DMS53 (cell line): ENCODE measurements at places on chromosomes 4 and X.

GRCh38 chrX:34300871-34301270, 168.8 kb upstream of the FAM47A start:
- DNase-seq = peak; percentile 76

GRCh38 chrX:46994096-46994495, 81.9 kb downstream of the JADE3 start:
- no peak for DNase-seq

GRCh38 chr4:151418385-151418784, 9.4 kb downstream of the FHIP1A start:
- DNase-seq = peak; percentile 89

GRCh38 chrX:31302573-31303075, 230.8 kb upstream of the FTHL17 start:
- DNase-seq = no peak

- no peak for DNase-seq
These were observed 23.6 kb downstream of the KIF4A start for GRCh38 chrX:70313503-70313902.

DNA sequence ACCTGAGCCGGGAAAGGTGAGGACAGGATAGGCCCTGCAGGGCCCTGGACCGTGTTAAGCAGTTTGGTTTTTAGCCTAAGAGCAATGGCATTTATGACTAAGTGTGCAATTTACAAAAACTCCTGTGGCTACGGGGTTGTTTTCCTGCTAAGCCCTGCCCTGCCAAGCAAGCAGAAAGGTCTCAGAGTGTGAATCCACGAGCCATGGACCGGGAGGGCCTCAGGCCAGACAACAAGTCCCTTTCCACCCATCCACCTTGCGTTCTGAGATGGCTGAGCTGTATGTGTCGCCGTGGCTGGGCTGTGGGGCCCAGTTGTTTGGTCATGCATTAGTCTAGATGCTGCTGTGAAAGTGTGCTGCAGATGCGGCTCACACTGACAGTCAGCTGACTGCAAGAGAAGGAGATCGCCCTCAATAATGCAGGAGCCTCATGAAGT, 33.9 kb upstream of the AFAP1 start:
- DNase-seq = no peak

DNA sequence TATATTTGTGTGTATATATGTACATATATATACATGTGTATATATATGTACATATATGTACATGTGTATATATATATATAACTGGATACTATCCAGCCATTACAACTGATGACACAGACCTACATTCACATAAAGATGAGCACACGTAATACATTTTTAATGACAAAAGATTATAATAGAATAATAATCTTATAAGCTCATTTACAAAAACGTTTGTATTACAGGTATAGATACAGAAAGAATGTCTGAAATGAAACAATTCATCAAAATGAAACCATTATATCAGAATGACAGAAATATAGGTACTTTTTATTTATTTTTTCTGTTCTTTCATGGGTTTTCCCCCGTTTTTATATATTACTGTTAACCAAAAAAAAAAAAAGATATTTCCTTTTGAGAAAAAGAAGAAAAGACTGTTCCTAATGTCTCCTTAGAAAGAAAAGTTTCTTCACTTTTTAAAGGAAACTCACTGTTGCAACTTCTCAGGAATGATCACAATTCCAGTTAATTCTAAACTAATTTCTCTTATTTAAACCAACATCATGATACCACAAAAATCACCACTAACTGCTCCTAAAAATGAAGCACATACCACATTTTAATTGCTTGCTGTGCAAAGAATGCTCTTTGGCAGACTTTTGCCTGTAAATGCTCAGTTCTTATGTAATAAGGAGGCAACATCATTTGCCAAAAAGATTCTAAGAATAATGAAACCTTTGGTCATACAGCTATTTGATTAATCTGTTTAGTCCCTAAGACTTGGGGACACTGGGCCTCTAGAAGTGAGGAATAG, 18.9 kb downstream of the LEF1 start:
- DNase-seq = no peak

DNA sequence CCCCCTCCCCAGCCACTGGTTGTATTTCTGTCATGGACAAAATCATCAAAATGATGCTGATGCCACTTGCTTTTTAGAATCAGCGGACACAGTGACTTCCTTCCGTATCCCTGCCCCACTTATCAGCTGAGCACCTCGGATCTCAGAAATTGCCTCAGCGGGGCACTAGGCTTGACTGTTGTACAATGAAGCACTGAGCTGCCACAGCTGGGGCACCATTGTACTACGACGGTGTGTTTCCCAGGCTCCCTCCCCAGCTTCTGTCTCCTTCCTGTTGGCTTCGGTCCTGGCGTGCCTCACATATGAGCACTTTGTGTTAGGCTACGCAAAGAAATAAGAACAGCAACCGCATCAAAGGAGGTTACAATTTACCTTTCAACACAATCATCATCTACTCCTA, 82.4 kb downstream of the F11 start:
- no peak for DNase-seq
